ENCODE measurements at places on chromosomes 4 and X.
A peak's percentile ranks its signal among the peaks of the same experiment; 100 is the strongest.

DNA sequence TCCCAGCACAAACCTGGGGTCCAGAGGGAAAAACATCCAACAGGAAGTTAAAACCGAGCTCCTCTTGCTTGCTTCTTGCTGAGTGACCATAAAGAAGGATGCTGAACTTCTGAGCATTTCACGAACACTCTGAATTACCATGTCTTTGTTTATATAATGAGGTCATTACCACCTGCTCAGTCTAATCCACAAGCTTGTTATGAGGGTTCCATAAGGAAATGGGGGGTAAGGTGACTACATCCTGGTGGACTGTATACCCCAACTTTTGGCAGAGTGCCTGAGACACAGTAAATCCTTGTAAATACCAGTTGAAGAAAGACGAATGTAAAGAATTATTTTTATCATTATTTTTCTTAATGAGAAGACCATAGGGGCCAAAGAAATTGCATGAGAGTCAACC, 16.8 kb downstream of the CCDC149 start:
- no peak for DNase-seq

DNA sequence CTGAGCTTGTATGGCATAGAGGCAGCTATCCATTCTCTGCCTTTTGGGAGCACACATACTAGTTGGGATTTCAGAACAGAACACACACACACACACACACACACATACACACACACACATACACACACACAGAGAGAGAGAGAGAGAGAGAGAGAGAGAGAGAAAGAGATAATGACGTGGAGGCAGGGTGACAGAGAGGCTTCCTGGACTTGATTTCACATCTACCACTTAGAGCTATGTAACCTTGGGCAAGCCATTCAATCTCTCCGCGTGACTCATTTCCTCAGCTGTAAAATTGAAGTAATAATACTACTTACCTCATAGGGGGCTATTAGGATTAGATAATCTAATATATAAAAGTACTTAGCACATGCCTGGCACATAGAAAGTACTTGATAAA, 12.3 kb upstream of the GRIA3 start:
- no peak for DNase-seq

DNA sequence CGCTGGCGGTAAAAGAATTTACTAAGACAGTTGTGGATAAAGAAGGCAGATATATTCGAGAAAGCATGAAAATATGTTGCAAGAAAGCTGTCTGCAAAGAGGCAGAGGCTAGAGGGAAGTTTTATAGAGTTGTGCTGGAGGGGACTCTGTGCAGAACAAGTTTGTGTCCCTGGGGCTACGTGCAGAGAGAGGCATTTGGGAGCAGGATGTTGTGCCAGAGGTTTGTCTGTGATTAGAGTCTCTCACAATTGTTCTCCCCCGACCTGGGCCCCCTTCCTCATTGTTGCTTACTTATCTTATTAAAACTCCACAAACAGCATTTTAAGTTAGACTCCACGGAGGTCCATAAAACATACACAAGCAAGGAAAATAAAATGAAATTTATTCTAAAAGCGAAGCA, 831.3 kb downstream of the NLGN4X start:
- DNase-seq = no peak

DNA sequence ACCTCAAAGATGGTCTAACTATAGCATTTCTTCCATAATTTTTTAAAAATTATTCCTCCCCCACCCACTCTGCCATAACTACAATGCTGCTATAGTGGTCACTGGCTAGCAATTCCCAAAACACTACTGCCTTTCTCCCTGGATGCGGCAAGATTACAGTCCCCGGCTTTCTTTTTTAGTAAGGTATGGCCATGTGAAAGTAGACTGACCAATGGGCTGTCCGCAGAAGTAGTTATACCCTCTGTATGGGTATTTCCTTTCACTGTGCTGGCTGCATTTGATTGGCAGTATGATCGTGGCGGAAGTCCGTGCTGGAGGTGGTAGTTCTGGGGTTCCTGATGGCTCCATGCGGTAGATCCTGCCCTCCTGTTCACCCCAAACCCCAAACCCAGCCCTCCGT, 166.0 kb downstream of the FBXO8 start:
- DNase-seq = no peak

GRCh38 chrX:155056471-155056870, 14.5 kb downstream of the CMC4 start:
- DNase-seq = no peak

- no peak for DNase-seq
Observed at GRCh38 chr4:40978548-40978947, 228.8 kb downstream of the NSUN7 start.

- no peak for DNase-seq
Observed at GRCh38 chr4:150368667-150369066, 213.3 kb upstream of the MAB21L2 start.

DNA sequence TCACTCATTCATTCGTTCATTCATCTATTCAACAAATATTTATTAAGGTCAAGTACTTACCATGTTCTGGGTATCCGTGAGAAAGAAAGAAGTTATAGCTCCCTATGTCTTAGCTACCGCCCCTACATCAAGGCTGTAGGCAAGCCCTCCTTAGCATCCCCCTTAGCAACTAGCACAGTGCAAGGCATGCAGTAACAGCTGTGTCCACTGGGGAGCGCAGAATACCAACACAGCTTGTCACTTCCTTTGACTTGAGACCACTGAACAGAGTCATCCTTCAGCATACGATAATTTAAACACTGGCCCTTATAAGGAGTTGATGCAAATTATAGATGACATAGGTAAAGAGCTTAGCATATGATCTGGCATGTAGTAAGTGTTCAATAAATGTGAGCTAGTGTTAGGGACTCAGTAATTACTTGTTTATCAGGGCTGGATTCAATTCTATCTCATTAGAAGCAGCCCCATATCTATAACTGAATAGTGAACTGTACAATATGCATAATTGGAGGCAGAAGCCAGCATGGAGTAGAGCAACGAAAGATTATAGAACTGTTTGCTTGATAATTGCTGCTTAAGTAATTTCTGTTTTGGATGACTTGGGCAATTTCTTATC, 8.7 kb downstream of the KIAA1210 start:
- peak; percentile 34 for DNase-seq

GRCh38 chrX:7119950-7120877, 27.3 kb upstream of the STS start:
- no peak for DNase-seq

GRCh38 chrX:148498067-148498466, 2.4 kb upstream of the AFF2 start:
- DNase-seq = no peak

- no peak for DNase-seq
Observed at GRCh38 chrX:40459571-40460158, 121.1 kb upstream of the ATP6AP2 start.

GRCh38 chr4:38609614-38610013, 54.4 kb upstream of the KLF3 start:
- DNase-seq = no peak

- DNase-seq = no peak
Observed at GRCh38 chr4:41957634-41958033, 22.4 kb downstream of the TMEM33 start.

DNA sequence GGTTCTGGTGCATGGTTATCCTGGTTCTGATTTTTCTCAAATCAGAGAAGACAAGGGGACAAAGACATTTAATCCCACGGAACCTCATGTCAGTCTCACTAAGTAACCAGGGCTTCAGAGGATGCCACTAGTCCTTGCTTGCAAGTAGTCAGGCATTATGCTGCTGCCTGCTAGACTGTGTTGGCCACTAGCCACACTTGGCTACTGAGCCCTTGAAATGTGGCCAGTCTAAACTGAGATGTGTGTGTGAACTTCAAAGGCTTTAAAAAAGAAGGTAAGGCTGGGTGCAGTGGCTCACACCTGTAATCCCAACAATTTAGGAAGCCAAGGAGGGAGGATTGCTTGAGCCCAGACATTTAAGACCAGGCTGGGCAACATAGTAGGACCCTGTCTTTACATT, 48.6 kb upstream of the IGFBP7 start:
- no peak for DNase-seq

GRCh38 chrX:4932790-4933189, 1219.3 kb upstream of the PRKX start:
- DNase-seq = no peak

DNA sequence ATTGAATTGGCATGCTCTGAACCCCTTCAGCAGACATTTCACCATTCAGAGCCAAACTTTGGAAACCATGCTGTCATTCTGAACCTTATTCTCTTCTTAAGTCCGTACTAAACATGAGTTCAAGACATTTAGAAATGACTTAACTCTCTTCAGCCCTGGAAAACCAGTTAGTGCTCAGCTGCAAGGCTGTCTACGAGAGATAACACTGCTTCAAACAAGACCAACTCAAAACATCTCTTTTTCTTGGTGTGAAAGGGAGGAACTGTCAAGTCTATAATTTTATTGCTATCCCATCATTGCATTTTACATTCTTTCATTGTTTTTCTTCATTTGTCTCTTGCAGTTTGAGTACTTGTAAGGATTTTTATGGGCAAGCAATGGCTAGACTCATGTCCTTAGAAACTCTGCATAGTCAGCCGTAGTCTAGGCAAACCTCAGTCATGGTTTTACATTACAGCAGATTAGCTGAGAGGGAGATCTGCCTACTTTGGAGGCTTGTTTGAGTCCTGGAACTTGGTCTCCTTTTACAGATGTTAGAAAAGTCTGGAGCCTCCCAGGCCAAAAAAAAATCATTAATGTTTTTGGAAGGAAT, 120.6 kb upstream of the JADE1 start:
- DNase-seq = no peak

GRCh38 chr4:162803378-162803777, 363.3 kb downstream of the NAF1 start:
- DNase-seq = no peak

GRCh38 chr4:78242071-78242470, 184.9 kb downstream of the FRAS1 start:
- DNase-seq = no peak

DNA sequence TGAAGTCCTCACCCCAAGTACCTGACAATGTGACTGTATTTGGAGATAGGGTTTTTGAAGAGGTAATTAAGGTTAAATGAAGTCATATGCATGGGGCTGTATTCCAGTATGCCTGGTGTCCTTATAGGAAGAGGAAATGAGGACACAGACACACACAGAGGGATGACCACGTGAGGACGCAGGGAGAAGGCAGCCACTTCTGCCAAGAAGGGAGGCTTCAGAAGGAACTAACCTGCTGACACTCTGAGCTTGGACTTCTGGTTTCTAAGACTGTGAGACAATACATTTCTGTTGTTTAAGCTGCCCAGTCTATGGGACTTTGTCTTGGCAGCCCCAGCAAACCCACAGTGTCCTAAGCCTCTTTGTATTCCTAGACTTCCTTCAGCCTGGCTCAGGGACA, 3.0 kb upstream of the SLC2A9 start:
- no peak for DNase-seq

- DNase-seq = no peak
Observed at GRCh38 chrX:72245461-72246089, 6.7 kb upstream of the ERCC6L start.

GRCh38 chr4:77815636-77816035, 3.5 kb downstream of the CNOT6L start:
- DNase-seq = no peak

DNA sequence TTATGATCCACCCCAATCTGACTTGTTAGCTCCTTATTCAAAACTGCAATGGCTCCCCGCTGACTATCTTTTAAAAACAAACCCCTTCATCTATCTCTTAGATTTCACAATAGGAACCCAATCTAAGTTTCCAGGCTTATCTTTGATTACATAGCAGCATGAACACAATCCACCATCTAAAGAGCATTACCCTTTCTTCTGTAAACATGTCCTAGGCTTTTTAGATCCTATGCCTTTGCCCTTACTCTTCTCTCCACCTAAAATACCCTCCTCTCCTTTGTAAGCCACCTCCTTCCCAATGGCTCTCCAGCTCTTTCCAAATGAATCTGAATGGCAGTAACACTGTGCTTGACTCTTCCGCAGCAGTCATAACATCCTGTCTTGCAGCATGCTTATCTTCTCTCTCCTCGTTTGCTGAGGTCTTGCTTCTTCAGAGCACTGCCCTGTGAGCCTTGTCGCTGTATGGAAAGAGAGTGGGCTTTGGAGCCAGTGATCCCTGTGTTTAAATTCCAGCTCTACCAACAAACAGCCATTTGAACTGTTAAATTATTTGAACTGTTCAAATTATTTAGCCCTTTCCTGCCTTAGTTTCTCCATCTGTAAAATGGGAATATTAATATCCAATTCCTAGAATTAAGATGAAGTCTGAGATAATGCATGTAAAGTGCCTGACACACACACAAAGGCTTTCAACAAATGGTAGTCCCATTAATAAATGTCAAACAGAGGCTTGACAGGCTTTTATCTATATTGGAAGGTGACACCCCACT, 16.2 kb upstream of the TSPAN5 start:
- DNase-seq = no peak

DNA sequence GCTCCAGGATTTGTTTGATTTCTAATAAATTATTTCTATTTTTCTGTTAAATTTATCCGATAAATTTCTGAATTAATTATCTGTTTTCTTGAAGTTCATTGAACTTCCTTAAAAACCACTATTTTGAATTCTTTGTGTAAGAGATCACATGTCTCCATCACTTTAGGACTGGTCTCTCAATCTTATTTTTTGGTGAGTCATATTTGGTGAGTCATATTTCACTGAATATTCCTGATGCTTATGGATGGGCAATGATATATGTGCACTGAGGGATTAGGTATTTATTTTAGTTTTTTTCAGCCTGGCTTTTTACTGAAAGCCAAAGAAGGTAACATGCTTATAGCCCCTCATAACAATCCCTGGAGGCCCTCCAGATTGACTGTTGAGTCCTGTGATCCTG, 48.5 kb upstream of the IL15 start:
- no peak for DNase-seq

GRCh38 chrX:105701310-105702052, 120.9 kb upstream of the NRK start:
- no peak for DNase-seq

DNA sequence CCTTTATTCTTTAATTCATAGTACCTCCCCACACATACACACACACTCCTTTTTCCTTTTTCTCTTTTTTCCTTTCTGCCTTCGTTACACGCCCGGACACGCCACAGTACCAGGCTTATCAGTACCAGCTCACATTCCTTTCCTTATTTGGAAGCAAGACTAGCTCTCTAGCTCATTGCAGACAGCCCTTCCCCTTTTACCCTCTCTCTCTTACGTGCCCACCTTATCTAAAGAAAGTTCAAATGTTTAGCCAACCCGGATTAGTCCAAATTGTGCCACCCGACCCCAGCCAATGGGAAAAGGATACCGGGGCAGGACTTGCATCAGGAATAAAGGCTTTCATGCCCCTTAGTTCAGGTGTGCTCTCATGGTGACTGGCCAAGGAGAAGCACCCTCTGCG, 194.7 kb upstream of the VCX3A start:
- no peak for DNase-seq

- no peak for DNase-seq
Observed at GRCh38 chr4:95038791-95039190, 281.0 kb downstream of the BMPR1B start.
